Smooth muscle cell of the umbilical artery (primary cell): ENCODE measurements at places on chromosomes 1 and 21. TPM values are rescaled to one million over a fixed set of nuclear protein-coding genes. Genes with fewer than 3 reads are reported as not detected.

TCEA3 gene
- total RNA-seq, result 9.8 and 13.9 TPM in 2 replicates

OLFML2B gene
- 1.5 and 3.5 TPM in 2 replicates for total RNA-seq

QSOX1 gene
- 595 and 635 TPM in 2 replicates for total RNA-seq

KRTAP11-1 gene
- total RNA-seq, result not detected in 2 replicates

RPL5 gene
- total RNA-seq, result 1,003 and 1,341 TPM in 2 replicates

LCE1D gene
- total RNA-seq, result not detected in 2 replicates

CCDC27 gene
- total RNA-seq, result not detected in 2 replicates

TEX38 gene
- not detected in 2 replicates for total RNA-seq

CFAP141 gene
- not detected in 2 replicates for total RNA-seq

DCDC2B gene
- not detected in 2 replicates for total RNA-seq

MCOLN3 gene
- under 0.01 TPM in 1 of 2 replicates, not detected in the other for total RNA-seq

TPTE gene
- total RNA-seq, result not detected in 2 replicates

RGS18 gene
- total RNA-seq, result not detected in 2 replicates

LIPI gene
- total RNA-seq, result not detected in 2 replicates

PTGER3 gene
- total RNA-seq, result under 0.01 and 1.2 TPM in 2 replicates

KRTAP10-11 gene
- total RNA-seq, result not detected in 2 replicates

RORC gene
- total RNA-seq, result not detected in 2 replicates

SPRR1B gene
- total RNA-seq, result not detected in 2 replicates

MXRA8 gene
- 172 and 187 TPM in 2 replicates for total RNA-seq

WDR3 gene
- total RNA-seq, result 22.9 and 48.3 TPM in 2 replicates

HSD3B1 gene
- total RNA-seq, result not detected in 2 replicates

SLAMF7 gene
- not detected in 2 replicates for total RNA-seq

OR2M3 gene
- not detected in 2 replicates for total RNA-seq

NBPF4 gene
- total RNA-seq, result not detected in 2 replicates

S100A4 gene
- total RNA-seq, result 6.1 and 6.5 TPM in 2 replicates

GJB5 gene
- total RNA-seq, result 0.09 TPM in 1 of 2 replicates, not detected in the other

LAMB3 gene
- total RNA-seq, result 16.3 and 26.1 TPM in 2 replicates

TMEM61 gene
- not detected in 2 replicates for total RNA-seq

ZSWIM5 gene
- under 0.01 TPM in 1 of 2 replicates, not detected in the other for total RNA-seq

WDR64 gene
- total RNA-seq, result not detected in 2 replicates

HES4 gene
- total RNA-seq, result 6.2 and 7.9 TPM in 2 replicates

SPRR2E gene
- total RNA-seq, result not detected in 2 replicates

SPATA21 gene
- not detected in 2 replicates for total RNA-seq

ACTL8 gene
- total RNA-seq, result under 0.01 TPM in 1 of 2 replicates, not detected in the other

PLD5 gene
- total RNA-seq, result under 0.01 and 0.59 TPM in 2 replicates

SLC9C2 gene
- total RNA-seq, result 0.30 and 0.46 TPM in 2 replicates
